ENCODE measurements at places on chromosomes 2 and 18. TPM values are rescaled to one million over a fixed set of nuclear protein-coding genes. Genes with fewer than 3 reads are reported as not detected.

TDRD15 gene
- not detected for total RNA-seq

KLHL14 gene
- not detected for total RNA-seq

SMYD5 gene
- total RNA-seq, result 12.7 TPM

ACTG2 gene
- total RNA-seq, result 20.1 TPM

ADRA2B gene
- total RNA-seq, result 0.09 TPM

CCDC74A gene
- 11.5 TPM for total RNA-seq

OTX1 gene
- total RNA-seq, result 0.14 TPM

MOCOS gene
- 11.0 TPM for total RNA-seq

NXPH2 gene
- not detected for total RNA-seq

PRSS56 gene
- total RNA-seq, result not detected

LYPD6 gene
- total RNA-seq, result 0.57 TPM

NOL4 gene
- total RNA-seq, result not detected

CPO gene
- total RNA-seq, result 0.09 TPM

RBFA gene
- 15.6 TPM for total RNA-seq

NAT8 gene
- total RNA-seq, result not detected

ADAM23 gene
- total RNA-seq, result 8.2 TPM

ANTXR1 gene
- 262 TPM for total RNA-seq

EFHD1 gene
- not detected for total RNA-seq

TMEM200C gene
- 0.14 TPM for total RNA-seq

BOK gene
- total RNA-seq, result 12.9 TPM

SLC25A12 gene
- total RNA-seq, result 16.5 TPM

RBKS gene
- total RNA-seq, result 1.6 TPM

EVX2 gene
- under 0.01 TPM for total RNA-seq

SCN9A gene
- 7.8 TPM for total RNA-seq

HOXD1 gene
- not detected for total RNA-seq

MROH2A gene
- under 0.01 TPM for total RNA-seq

NPPC gene
- 0.28 TPM for total RNA-seq

MLPH gene
- total RNA-seq, result 12.2 TPM

POTEI gene
- total RNA-seq, result under 0.01 TPM

MAB21L4 gene
- total RNA-seq, result not detected

ALPI gene
- total RNA-seq, result not detected

PLA2R1 gene
- 10.0 TPM for total RNA-seq

PRR30 gene
- not detected for total RNA-seq

SPDYA gene
- total RNA-seq, result 0.71 TPM

SKOR2 gene
- not detected for total RNA-seq

TRAK2 gene
- 36.8 TPM for total RNA-seq

ELOA2 gene
- total RNA-seq, result not detected

PROKR1 gene
- not detected for total RNA-seq
